A549 treated with Mapracorat at 1 μM for 4 hours (cell line): ENCODE measurements at places on chromosomes 6 and 20. TPM values are rescaled to one million over a fixed set of nuclear protein-coding genes. Genes with fewer than 3 reads are reported as not detected.

CRISP2 gene
- total RNA-seq: not detected in 5 replicates

CD93 gene
- total RNA-seq: not detected in 5 replicates

DTD1 gene
- 79.5 to 86.5 TPM (median 80.3 TPM) in 5 replicates for total RNA-seq

SMLR1 gene
- total RNA-seq: not detected in 5 replicates

PKIB gene
- 0.51 to 1.0 TPM (median 0.54 TPM) in 5 replicates for total RNA-seq

SIRPD gene
- not detected in 5 replicates for total RNA-seq

ADGRF5 gene
- not detected in 5 replicates for total RNA-seq

OR2B6 gene
- 0.17 to 0.30 TPM in 2 of 5 replicates, not detected in the others for total RNA-seq

FAM217A gene
- total RNA-seq: not detected in 5 replicates

TRIM31 gene
- 0.48 to 1.3 TPM (median 0.82 TPM) in 5 replicates for total RNA-seq

LPA gene
- total RNA-seq: 0.02 to 0.17 TPM (median 0.06 TPM) in 4 of 5 replicates, not detected in the other

SLC22A2 gene
- total RNA-seq: 0.10 to 0.15 TPM (median 0.12 TPM) in 3 of 5 replicates, not detected in the others
